ENCODE measurements at places on chromosomes 4 and X.

DNA sequence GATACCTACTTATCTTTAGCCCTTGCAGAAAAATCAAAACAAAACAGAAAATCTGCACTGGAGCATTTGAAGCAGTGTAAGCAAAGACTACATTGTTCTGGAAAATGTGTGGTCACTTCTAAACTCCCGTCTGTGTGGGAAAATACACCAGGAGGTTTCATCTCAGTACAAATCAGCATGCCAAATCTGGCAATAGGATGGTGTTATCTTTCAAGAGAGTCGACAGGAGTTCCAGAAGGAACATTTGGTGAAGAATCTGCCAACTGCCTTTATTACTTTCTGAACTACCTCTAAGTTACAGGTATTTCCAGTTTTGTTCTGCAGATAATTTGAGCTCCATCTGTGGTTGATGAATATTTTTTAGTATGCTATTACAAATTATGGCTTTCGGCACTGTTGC lies 1348.0 kb downstream of the RAPGEF2 start:
- no peak for DNase-seq

GRCh38 chr4:153514688-153515426 lies 48.7 kb downstream of the TMEM131L start:
- DNase-seq, result no peak

DNA sequence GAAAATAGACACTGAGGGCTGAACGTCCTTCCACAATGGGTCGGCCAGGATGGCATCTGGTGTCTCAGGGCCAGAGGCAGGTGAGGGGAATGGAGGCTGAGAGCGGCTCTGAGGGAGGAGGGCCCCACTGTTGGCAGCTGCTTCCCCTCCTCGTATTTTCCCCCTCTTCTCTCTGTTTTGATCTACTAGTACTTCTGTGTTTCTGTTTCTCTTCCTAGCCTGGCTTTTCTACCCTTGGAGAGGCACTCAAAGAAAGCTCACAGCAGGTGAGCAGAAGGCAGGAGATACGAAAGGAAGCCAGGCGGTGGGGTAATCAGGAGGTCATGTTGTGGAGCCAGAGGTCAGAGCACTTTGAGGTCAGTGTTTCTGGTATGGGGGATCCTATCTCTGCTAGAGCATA lies 151.8 kb upstream of the GATB start:
- DNase-seq, result no peak

DNA sequence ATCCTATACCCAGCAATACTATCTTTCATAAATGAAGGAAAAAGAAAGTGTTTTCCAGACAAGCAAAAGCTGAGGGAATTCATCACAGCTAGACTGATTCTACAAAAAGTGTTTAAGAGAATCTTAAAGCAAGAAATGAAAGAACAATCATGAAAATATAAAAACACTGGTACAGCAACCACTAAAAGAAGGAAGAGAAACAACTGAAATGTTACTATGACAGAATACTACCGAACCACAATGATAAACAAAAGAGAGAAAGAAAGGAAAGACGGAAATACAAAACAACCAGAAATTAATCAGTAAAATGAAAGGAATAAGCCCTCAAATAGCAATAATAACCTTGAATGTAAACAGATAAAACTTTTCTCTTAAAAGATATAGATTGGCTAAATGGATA lies 110.8 kb upstream of the AFF2 start:
- no peak for DNase-seq

DNA sequence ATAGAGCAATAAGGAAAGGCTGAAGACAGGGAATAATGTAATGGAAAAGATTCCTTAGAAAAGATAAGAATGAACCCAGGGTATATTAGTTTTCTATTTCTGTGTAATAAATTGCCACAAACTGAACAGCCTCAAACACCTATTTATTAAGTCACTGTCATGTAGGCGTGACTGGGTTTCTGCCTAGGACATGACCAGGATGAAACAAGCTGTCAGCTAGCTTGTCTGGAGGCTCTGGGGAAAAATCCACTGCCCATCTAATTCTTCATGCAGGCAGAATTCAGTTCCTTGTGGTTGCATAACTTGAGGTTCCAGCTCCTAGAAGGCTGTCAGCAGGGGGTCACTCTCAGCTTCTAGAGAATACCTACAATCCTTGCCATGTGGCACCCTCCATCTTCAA lies 277.7 kb downstream of the TMA16 start:
- DNase-seq, result no peak

- no peak for DNase-seq
Observed at GRCh38 chr4:159860945-159861344, 758.1 kb downstream of the RAPGEF2 start.

GRCh38 chr4:156805696-156806095 lies 165.9 kb downstream of the PDGFC start:
- DNase-seq, result no peak
